Stimulated activated CD8-positive, alpha-beta memory T cell treated with anti-CD3 and anti-CD28 coated beads, Interleukin-7, amount 100 ng/mL, for 1 hour (primary cell): ENCODE measurements at places on chromosomes 12 and 14.

DNA sequence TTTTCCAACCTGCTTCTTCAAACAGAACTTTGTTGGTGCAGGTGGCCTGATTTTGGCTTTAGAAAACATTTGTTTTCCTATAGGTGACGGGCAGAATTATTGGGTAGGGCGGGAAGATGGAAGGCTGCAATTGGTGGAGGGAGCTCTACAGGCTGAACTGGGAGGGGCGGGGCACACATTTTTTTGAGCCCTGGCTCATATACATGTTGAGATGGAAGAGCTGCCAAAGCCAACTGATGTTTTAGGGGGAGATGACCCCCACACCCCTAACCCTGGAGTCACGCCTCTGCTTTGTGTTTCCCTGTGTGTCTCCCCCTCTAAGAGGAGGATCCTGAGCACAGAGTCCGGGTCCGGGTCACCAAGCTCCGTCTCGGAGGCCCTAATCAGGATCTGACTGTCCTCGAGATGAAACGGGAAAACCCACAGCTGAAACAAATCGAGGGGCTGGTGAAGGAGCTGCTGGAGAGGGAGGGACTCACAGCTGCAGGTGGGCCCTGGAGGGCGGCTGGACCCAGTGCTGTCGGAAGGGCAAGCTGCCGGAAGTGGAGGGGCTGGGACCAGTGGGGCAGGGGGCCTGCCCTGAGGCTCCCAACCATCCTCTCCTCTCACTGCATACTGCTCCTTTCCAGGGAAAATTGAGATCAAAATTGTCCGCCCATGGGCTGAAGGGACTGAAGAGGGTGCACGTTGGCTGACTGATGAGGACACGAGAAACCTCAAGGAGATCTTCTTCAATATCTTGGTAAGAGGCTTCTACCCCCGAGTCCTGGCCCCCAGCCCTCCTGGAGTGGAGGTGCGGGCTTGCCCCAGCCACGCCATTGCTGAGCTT lies 18.6 kb downstream of the AGAP2 start:
- DNase-seq: no peak

DNA sequence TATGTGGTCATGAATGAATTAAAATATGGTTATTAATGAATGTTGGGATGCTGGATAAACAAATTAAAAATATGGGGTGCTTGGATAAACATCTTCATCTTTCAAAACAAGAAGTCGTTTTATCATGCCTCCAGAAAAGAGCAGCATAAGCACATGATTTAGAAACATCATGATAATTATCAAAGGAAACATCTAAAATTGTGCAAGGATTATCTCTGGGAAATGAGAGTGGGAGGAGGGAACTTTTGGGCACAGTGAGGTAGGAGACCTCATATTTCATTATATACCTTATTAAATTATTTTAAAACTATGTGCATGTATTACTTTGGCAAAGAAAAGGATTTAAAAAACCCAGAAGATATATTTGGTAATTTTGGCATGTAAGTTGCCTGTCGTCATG lies 8.9 kb downstream of the C3AR1 start:
- DNase-seq: no peak

DNA sequence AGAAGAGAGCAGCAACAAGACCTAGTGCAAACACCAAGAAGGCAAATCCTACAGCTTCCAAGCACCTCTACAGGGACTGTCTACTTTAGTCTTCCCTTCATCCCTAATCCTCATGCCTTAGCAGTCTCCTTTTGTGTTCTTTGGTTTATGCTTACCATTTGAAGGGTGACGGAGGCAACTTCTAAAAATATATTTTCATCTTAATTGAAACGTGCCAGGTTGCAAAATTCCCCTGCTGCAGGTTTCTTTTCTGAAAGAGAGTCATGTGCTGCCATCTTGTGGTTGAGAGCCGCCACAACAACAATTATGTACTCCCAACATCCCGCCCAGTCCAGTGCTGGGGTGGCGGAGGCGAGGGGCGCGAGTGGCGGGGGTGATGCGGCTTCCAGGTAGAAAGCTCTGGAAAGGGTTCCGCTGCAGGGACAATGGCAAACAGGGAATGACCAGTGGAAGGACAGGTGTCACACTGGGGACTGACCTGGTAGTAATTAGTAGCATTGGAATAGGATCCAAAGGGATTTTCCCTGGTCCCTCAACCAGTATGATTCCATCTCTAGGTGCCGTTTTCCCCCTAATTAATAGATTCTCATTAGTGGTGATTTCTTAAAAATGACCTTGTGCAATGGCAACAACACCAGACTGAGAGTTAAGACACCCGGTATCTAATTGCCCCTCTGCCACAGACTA lies 80.3 kb upstream of the GNG2 start:
- DNase-seq: peak; percentile 42

- DNase-seq: no peak
Measured at GRCh38 chr12:2686280-2686646, 108.5 kb upstream of the FKBP4 start.

- DNase-seq: no peak
Measured at GRCh38 chr12:8499616-8500015, 13.7 kb upstream of the CLEC4D start.

DNA sequence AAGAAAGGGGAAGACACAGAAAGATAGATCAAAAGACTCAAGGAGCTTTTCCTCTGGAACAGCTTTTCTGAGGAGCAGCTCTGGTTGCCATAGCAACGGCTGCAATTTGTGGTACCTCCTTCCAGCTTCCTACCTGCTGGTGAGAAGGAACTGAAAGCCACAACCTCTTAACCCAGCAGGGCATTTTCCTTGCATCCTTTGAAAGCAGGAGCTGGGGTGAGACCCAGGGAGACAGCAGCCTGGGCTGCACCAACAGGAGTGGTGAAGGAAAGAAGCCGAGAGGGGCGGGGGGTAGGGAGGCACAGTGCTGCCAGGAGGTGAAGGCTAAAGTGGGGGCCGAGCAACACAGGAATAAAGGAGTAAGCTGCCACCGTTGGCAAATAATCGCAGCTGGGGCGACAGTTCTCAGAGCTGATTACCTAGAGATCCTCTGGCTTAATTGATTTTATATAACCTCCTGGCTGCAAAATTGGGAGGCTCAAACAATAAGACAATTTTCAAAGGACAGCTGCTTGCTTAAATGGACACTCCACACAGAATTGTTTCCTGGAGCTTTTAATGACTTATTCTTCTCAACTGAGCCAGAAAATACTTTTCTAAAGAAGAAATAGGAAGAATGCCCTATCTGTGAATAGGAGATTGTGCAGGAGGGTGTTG lies 129.4 kb downstream of the RPAP3 start:
- no peak for DNase-seq

GRCh38 chr12:66742508-66743367 lies 63.9 kb upstream of the GRIP1 start:
- DNase-seq: no peak

DNA sequence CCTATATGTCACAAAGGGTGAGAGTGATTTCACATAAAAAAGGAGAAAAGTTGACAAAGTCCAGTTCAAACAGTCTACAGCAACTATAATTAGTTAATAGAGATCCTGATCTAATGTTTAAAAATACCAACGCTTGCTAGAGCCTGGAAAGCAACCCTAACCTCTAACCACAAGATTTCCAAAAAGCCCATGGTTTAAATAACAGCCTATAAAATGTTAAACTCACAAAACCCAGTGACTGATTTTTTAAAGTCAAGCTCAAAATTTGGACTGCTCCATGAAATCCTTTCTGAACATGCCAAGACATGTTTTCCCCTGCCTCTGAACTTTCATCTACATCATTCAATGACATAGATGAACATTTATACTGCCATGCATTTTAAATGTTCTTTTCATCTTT lies 81.6 kb downstream of the PLEKHG7 start:
- no peak for DNase-seq

GRCh38 chr14:94977016-94977415 lies 180.3 kb downstream of the DICER1 start:
- DNase-seq: no peak

DNA sequence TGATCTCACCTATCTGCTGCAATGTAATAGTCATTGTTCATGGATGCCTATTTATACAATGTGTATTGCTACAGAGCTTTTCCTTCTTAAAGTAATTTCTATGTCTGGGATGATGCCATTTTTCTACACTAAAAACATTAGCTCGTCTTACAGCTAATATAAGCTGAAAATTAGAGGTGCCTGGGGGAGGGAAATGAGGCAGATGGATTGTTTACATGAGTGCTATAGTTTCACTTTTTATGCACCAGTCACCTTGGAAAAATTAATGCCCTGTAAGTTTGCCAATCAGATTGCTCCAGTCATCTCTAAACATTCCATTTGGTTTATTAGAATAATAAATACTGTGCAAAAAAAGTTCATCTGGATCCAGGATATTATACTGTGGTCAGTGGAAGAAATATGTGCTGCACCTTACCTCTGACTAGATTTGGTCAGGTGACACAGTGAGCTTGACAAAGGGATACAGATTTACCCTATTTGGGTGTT lies 436.2 kb downstream of the RAD51B start:
- no peak for DNase-seq

DNA sequence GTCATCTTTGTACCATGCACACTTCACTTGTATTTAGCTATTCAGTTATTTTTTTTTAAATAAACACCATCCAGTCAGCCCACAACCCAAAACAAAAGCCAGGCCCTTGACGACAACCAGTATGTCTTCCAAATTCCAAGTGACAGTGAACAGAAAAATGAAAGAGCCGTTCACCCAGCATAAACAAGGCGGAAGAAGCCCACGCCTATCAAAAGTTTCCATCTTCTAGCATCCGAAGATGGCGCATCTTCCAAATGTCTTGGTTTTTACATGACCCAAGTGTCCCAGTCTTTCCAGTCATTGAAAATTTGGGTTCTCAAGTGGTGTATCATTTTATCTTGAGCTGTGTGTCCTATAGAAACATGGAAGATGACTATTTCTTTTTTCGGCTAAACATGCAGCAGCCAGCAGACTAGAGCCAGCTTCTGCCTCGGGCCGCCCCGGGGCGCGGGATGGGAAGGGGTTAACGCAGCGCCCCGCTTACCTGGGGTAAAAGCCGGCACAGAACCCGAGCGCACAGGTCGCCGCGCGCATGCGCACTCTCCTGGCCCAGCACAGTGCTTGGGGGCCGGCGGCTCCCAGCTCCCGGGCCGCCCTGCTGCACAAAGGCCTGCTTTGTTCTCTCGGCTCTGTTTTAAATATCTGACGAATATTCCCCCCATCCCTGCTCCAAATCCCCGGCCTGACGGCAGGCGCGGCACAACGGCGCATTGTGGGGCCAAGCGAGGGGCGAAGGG lies 164.8 kb downstream of the ZFP36L1 start:
- peak; percentile 47 for DNase-seq

DNA sequence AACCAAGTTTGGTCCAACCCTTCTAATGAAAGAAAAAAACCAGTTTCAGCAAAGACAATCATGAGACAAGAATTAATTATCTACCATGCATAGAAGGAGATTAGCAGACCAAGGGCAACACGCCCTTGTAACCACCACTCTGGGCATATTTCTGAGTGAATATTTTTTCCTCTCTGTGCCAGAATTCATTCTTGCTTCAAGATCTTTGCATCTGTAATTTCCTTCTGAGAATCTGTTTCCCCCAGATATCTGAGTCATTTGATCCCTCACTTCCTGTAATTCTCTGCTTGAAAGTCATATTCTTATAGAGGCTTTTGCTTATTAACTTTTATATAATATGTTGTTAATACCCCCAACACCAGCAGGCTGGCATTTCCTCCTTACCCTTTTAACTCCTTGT lies 243.7 kb downstream of the SLC16A7 start:
- DNase-seq: no peak

- DNase-seq: no peak
Measured at GRCh38 chr14:72902801-72903530, 9.1 kb upstream of the DPF3 start.

DNA sequence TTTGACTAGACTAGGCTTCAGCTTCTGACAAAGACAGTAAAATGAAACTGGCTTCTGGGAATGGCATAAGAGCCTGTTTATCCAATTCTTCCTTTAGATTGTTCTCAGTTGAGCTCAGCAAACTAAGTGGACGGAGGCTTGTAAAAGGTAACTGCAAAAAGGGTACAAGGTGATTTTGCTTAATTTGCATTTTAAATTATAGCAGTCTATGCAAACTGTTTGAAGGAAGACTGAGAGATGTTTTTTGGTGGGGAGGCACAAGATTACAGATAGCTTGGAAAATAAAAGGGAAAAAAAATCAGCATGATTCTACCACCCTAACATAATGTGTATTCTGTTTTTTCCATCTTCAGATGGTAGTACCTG lies 5.0 kb downstream of the SUSD6 start:
- DNase-seq: no peak

DNA sequence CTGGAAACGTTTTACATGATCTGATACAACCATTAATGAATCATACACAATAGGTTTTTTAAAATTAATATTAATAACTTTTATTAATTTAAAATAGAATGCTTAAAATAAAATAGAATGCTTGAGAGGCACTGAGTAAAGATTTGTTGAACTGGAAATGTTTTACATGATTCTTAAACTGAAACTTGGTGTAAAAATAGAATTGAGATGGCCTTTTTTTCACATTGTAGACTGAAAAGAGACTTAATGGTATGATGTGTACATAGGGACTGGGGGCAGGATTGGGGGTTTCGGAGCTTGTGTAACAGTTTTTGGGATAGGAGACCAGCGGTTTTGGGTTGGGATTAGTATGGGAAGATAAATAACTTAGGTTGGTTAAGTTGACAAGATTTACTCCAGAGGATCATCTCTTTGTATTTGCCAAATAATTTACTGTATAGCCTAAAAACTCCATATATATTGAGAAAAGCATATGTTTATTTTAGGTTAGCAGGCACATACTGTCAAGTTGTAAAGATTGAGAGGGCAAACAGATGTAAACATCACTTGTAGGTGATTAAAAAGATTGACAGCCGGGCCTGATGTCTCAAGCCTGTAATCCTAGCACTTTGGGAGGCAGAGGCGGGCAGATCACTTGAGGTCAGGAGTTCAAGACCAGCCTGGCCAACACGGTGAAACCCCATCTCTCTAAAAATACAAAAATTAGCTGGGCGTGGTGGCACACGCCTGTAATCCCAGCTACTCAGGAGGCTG lies 2.0 kb upstream of the ZNF410 start:
- DNase-seq: no peak

GRCh38 chr12:43737646-43738045 lies 20.9 kb downstream of the PUS7L start:
- DNase-seq: no peak

DNA sequence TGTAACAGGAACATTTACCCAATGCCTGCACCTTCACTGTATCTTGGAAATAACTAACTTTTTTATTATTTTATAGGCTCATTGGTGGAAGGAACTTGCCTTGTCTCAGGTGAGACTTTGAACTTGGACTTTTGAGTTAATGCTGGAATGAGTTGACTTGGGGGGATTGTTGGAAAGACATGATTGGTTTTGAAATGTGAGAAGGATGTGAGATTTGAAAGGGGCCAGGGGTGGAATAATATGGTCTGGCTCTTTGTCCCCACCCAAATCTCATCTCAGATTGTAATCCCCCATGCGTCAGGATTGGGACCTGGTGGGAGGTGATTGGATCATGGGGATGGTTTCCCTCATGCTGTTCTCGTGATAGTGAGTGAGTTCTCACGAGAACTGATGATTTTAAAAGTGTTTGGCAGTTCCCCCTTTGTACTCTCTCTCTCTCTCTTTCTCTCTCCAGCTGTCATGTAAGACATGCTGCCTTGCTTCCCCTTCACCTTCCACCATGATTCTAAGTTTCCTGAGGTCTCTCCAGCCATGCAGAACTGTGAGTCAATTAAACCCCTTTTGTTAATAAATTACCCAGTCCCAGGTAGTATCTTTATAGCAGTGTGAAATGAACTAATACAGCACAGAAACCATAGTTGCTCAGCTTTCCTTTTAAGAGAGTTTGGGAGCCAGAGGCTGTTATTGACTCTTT lies 244.1 kb downstream of the BTG1 start:
- no peak for DNase-seq
